ENCODE measurements at places on chromosomes 16 and 17.

GRCh38 chr17:37744961-37745800 lies at the start of gene HNF1B:
HNF1B (minus strand) TSS chr17:37745059; CDS start chr17:37744884, 175 bp downstream.
- no peak for DNase-seq

DNA sequence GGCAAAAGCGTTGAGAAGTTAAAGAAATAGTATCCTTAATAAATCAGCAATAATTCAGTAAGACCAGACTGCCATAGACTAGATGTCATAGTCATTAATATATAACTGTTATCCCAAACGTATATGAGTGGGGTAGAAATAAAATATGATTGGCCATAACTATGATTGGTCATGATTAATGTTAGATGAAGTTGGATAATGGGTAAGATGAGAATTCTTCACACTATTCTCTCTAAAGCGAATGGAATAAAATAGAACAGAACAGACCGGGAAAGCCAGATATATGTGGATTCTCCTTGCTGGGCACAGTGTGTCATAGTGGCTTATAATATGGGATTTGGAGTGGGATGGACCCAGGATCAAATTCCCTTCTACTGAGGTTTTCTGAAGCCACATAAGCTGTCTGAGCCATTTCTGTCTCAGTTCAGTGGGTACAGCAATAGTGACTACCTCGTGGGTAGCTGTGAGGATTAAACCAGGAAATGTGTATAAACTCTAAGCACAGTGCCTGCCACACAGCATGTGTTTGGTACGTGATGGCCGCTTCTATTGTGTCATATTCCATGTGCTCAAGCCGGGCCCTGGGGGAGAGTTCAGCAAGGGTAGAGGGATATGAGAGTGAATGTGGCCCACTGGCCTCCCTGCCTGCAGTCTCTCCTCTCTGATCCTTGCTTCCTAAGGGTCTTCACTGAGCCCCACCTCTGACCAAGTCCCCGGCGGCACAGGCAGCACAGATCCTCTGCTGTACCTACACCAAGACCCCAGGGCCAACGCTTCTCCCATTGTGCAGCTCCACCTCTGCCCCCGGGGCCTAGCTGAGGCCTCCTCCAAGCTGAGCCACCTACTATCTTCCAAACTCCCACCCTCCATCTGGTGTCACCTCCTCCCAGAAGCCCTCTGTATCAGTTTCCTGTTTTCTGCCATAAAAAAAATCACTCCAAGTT lies 3.7 kb downstream of the CETP start:
- no peak for DNase-seq

DNA sequence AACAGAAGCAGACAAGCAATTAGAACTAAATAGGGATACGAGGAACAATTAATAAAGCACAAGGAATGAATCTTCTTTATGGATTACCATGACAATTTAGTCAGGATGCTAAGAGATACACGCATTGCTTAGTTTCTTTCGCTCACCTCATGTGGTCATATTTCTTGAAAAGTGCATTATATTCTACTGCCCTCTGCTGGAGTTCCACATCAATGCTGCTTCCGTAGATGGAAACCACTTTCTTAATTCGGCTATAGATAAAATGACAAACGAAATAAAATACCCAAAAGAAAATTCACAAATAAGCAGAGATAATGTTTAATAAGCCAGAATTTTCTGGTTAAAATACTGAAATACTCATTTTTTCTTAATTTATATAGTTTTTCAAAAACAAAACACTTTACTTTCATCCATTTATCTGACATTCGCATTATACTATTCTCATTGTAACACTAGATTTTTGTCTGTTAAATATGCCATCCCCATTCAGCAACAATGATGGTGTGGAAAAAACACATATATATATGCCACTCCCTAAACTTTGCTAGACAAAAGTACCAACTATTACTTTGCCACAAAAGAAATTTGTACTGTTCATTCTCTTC lies 22.0 kb upstream of the PHLPP2 start:
- DNase-seq = no peak

GRCh38 chr17:49431743-49432142 lies 17.1 kb upstream of the PHB1 start:
- no peak for DNase-seq

- no peak for DNase-seq
Measured at GRCh38 chr17:2847381-2848333, 51.4 kb downstream of the RAP1GAP2 start.

DNA sequence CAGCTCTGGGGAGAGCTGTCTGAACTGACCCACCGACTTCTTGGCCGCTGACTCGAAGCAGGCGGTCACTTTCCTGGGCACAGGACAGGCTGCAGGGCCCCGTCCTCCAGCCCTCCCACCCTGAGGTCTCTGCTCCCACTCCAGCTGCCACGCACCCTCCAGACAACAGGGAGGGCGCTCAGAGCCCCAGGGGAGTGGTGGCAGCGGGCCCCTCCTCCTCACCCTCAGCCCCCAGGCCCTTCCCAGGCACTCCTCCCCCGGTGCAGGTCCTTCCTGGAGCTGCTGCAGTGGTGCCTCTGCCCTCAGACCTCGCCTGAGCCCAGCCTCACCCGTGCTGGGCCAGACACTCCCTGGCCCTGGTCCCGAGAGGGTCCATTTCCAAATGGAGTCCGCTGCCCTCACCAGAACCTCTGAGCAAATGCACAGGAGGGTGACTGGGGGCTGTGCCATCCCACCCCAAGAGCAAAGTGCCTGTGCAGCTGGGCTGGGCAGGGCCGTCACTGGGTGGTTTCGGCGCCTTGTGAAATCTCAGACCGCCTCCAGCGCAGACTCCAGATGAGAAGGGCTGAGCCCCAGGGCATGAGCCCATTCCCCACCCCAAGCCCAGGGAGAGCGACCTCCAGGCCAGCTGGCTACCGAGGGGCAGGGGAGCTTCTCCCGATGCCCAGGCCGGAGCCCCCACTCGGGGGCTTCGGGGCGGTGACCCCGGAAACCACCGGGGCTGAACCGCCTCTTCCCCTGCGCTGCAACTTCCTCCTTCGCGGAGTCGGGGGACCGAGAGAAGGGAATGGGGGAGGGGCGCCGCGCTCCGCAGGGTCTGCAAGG lies 717 bp downstream of the CYBA start:
- DNase-seq = no peak

GRCh38 chr16:878072-878784 lies 77.7 kb upstream of the GNG13 start:
- no peak for DNase-seq

All from stimulated activated CD8-positive, alpha-beta memory T cell treated with anti-CD3 and anti-CD28 coated beads, Interleukin-12 subunit alpha, Interleukin-12 subunit beta, amount 100 ng/mL, for 4 hours (primary cell).